ENCODE measurements at places on chromosomes 6 and 20.

DNA sequence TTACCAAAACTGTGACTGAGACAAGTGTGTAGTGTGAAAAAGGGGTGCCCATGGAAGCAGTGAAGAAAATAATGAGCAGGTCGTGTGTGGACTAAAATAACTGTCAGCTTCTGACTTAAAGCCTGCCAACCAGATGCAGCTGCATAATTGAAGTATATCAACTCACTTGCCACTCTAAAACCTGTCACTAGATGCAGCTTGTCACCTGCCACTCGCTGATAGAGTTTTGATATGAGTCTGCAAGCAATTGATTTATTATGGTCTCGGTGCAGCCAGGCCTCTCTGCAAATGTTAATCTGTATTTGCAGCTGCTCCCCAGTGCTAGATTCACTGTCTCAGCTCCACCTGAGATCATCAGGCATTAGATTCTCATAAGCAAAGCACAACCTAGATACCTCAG, 1090.0 kb upstream of the EYS start:
- no peak for DNase-seq

- DNase-seq = no peak
Observed at GRCh38 chr6:41636833-41637193, 1.5 kb upstream of the MDFI start.

GRCh38 chr6:109897561-109898080, 80.5 kb upstream of the GPR6 start:
- no peak for DNase-seq

DNA sequence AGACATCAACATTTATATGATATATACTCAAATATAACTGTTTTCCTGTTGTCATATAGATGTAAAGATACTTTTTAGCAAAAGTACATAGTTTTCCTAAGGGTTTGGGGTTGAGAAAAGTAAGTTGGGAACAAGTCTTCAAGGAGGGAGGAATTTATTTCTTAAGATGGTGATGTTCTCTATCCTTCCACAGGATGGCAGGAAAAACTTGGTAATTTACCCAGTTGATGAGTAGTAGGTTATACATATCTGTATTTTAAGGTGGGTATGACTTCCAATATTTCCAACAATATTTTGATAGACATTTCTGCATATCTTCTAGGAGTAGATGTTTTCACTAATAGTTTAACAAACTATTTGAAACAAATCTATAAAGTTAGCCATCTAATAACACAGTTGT, 254.4 kb downstream of the RIMS1 start:
- DNase-seq = no peak

DNA sequence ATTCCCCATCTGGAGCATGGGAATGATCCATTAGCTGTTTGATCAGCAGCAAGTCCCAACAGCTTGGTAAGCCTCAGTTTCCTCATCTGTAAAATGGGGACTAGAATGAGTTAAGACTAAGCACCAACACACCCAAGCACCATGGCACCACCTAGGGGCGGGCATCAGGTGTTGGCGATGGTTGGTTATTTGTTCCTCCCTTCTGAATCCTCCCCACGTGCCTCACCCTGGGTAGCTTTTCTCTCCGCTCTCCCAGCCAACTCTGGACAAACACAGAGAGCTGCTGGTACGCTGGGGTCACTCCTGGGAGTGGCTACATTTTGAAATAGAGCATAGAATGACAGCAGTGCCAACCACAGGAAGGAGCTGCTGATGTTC, 13.3 kb upstream of the ITPR3 start:
- DNase-seq = peak; percentile 78

DNA sequence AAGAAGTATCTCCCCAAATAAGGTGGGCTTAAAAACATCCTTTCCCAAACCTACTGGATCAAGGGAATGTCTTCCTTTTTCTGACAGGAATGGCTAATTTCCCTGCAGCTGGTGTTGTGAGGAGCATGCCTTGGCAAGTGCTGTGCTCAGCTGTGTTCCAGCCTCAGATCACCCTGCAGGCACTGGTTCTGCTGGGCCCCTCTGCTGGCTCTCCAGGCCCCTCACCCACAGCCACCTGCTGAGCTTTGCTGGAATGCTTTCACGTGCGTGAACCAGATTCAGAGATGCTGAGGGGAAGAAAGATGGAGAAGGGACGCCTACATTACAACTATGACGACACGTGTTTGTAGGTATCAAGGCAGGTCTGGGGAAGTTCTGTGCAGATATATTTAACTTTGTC, 71.3 kb upstream of the FOXC1 start:
- peak; percentile 52 for DNase-seq
